ENCODE measurements at places on chromosomes 12 and 14. TPM values are rescaled to one million over a fixed set of nuclear protein-coding genes. Genes with fewer than 3 reads are reported as not detected.

Gene LHX5
- total RNA-seq: not detected

Gene VASH1
- total RNA-seq: 3.6 TPM

Gene ACVRL1
- total RNA-seq: not detected

Gene TESPA1
- 253 TPM for total RNA-seq

Gene PRKD1
- not detected for total RNA-seq

Gene CARMIL3
- 0.16 TPM for total RNA-seq

Gene ACOT6
- total RNA-seq: not detected

DNA sequence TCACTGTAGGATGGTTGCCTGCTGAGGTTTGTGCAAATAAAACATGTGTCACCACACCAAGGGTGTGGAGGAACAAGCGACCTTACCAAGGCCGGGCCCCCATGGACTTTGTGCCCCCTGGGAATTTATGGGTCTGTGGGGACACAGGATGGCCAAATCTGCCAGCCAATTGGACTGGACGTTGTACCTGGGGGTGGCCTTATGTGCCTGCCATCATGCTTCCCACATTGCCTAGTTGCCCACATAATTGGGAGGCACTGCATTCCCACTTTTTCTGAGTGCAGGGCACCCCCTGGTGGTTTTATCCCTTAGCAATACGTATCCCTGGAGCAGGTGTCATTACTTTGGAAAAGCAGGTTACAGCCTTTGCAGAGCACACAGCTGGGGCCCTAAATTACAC, 92.6 kb upstream of the TMPO start:
- H3K4me3 ChIP-seq: no peak overlapping the region
- no peaks in the 10 kb centered on the region for H3K36me3 ChIP-seq
- no peak for DNase-seq
- peaks cover 2% of the 10 kb centered on the region for H3K4me1 ChIP-seq

DNA sequence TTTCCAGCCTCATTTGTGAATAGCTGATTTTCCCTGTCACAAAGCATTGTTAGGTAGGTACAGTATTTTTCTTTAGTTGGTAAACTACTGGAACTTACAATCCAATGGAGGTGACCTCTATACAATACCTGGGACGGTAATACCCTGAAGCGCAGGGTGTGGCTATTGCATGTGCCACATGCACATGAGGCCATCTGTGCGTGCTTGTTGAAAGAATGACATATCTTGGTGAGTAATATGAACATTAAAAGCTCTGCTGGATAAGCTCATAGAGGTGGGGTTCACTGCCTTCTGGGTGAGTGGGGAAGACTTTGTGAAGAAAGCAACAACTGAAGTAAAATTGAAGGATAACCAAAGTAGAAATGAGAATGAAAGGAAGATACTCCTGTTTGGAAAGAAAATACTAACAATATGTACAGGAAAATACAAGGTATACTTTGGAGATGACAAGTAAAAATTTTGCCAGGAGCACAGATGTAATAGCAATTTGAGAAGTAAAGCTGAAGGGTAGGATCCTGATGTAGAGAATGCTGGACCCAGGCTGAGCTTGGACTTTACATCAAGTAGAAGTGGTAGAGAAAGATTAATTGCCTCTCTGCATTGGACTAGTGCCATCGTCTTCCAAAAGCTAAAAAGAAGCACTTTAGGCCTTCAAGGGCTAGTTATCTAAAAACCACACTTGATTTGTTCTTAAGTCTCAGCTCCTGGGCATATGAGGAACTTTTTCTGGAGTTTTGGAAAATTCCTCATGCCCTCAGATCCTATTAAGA, 97.1 kb downstream of the SLC38A6 start:
- H3K36me3 ChIP-seq: peaks cover 10% of the 10 kb centered on the region
- H3K27ac ChIP-seq: no peak overlapping the region
- H3K4me1 ChIP-seq: no peaks in the 10 kb centered on the region
- DNase-seq: no peak

DNA sequence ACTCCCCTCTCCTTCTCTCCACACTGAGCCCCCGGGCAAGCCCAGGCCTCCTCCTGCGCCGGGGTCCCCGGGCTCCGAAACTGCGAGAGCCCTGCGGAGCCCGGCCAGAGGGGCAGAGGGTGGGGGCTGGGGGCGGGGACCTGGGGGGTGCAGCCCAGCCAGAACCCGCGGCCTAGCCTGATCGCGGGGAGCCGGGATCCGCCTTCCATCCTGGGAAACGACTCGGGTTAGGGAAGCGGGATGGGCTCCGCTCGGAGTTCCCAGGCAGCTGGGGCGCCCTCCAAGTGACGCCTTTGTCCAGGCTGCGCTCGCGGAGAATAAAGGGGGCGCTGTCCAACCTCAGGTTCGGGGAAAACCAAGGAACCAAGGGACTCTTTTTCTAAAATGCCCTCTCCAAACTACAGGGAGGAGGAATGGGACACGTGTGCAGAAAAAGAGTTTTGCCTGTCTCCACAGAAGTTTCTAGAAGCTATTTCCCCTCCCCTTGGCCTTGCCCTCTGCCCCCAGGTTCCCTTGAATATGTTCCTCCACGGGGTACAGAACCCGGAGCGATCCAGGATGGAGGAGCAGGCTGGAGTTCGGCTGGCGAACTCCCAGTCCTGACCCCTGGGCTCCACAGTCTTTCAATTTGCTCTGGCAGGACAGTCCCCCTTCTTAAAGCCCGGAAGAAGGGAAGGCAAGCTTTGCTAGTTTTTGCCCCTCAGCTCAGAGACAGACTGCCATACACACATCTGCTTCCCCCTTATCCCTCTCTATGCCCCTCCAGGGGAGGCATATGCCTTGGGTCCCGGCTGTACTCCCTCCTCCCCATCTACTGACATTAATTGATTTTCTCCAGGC, 13.9 kb downstream of the NKX2-1 start:
- peaks cover 5% of the 10 kb centered on the region for H3K36me3 ChIP-seq
- no peak overlapping the region for H3K27ac ChIP-seq
- peaks cover 19% of the 10 kb centered on the region for H3K4me1 ChIP-seq
- no peak overlapping the region for H3K4me3 ChIP-seq
- DNase-seq: no peak

DNA sequence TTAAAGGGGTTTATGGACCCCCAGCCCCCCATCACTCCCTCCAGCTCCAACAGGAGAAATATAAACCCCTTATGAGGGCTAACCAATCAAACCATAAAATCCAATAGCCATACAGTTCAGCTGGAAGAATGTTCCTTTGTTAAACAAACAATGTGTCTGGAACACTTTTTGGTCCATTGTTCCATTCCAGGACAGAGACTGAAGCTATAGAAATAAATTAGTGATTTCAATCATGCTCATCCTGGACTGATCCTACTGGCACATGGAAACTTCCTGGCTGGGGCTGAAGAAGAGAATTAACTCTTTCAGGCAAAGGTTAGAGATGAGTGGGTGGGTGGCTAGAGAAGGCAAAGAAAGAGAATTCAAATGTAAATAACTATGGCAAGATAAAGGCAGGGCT, 63.4 kb downstream of the ANO2 start:
- H3K27ac ChIP-seq: no peak overlapping the region
- no peaks in the 10 kb centered on the region for H3K4me1 ChIP-seq
- peaks cover 15% of the 10 kb centered on the region for H3K27me3 ChIP-seq
- H3K36me3 ChIP-seq: no peaks in the 10 kb centered on the region
- DNase-seq: no peak
- H3K4me3 ChIP-seq: no peak overlapping the region

DNA sequence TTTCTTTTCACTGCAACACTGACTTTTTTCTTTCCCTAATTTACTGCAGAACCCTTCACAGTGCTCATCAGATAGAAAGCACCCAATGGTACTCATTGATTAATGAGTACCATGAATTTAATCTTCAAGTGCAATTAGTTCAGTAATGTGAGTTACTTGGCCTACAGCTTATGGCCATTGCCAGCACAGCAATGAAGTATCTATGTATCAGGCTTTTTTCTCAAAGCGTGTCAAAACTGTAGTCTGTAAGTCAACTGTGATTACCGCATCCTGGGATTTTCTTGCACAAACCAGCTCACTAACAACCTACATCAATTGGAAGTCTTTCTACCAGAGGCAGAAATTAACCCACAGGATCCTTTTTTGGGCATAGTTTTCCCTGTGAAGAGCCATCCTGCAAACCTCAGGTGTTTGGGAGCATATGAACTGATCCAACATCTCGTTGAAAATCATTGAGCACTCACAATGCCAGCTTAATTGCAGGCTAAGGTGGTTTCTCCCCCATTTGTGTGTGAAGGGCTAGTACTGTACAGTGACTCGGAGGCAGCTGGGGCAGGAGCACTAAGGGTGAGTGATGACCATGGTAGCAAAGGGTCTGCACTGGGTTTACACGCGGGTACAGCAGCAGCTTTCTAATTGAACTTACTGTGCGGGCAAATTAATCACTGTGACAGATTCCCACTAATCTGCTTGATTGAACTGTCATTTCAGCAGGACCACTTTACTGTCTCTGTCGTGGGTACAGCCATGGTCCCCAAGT, 619.3 kb downstream of the SNAPC1 start:
- H3K4me1 ChIP-seq: no peaks in the 10 kb centered on the region
- H3K36me3 ChIP-seq: no peaks in the 10 kb centered on the region
- no peak overlapping the region for H3K27ac ChIP-seq
- DNase-seq: no peak
- no peak overlapping the region for H3K4me3 ChIP-seq

DNA sequence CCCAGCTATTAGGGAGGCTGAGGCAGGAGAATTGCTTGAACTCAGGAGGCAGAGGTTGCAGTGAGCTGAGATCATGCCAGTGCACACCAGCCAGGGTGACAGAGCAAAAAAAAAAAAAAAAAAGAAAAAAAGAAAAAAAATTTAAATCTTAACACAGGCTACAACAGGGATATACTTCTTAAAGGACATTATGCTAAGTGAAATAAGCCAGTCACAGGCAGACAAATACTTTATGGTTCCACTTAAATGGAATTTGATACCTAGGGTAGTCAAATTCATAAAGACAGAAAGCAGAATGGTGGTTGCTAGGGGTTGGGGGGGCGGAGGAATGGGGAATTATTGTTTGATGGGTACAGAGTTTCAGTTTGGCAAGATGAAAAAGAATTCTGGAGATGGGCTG, 14.8 kb upstream of the PPTC7 start:
- H3K4me1 ChIP-seq: peaks cover 18% of the 10 kb centered on the region
- no peak for DNase-seq
- H3K36me3 ChIP-seq: no peaks in the 10 kb centered on the region
- no peak overlapping the region for H3K27ac ChIP-seq

DNA sequence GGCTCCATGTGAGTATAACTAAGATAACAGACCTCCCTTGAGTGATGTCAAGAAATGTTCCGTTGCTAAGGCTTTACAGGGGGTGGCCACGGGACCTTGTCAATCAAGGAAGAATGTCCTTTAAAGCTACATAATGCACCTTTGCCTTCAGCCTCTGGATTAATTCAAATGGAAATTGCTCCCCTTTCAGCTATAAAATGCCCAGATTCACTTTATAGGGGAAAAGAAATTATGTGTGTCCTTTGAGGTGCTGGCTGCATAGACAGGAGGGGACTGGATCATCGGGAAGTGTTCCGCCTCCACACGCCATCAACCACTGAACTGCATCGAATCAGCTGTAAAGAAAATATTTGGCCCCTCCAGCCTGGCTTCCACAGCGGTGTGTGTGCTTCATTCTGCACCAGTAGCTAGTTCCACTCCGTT, 415.4 kb downstream of the DPF3 start:
- DNase-seq: no peak
- peaks cover 45% of the 10 kb centered on the region for H3K4me1 ChIP-seq
- H3K36me3 ChIP-seq: no peaks in the 10 kb centered on the region
- no peak overlapping the region for H3K4me3 ChIP-seq

DNA sequence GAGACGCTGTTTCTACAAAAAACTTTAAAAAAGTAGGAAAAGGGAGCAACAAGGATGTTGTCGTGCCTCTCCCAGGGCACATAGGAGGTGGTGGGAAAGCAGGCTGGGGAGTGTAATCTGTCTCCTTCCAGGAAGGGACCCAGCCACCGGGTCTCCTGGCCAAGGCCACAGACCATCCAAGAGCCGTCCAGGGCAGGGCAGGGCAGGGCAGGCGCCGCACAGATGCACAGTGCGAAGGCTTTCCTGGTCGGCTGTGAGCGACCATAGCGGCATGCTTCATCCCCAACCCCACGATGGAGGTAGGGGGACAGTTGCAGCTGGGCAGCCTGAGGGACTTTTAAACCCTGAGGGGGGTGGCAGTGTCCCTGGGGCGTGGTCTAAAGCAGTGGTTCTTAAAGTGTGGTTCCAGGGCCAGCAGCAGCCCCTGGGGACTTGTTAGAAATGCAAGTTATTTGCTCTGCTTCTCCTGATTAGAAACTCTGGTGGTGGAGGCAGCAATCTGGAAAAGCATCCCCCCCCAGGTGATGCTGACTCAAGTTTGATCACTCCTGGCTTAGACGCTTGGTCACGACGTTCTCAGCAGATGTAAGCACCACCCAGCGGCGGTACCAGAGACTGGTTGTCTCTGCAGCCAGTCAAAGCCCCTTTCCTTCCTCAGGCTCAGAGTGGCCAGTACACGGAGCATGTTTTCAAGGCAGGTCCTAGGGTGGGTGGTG, 197.4 kb upstream of the PRMT8 start:
- H3K27me3 ChIP-seq: peaks cover 9% of the 10 kb centered on the region
- no peak overlapping the region for H3K27ac ChIP-seq
- no peak overlapping the region for H3K4me3 ChIP-seq
- no peaks in the 10 kb centered on the region for H3K4me1 ChIP-seq
- H3K36me3 ChIP-seq: no peaks in the 10 kb centered on the region

- H3K27ac ChIP-seq: no peak overlapping the region
- peaks cover 16% of the 10 kb centered on the region for H3K4me1 ChIP-seq
- no peaks in the 10 kb centered on the region for H3K27me3 ChIP-seq
Measured at GRCh38 chr12:68440068-68440581, 108.0 kb upstream of the MDM1 start.

DNA sequence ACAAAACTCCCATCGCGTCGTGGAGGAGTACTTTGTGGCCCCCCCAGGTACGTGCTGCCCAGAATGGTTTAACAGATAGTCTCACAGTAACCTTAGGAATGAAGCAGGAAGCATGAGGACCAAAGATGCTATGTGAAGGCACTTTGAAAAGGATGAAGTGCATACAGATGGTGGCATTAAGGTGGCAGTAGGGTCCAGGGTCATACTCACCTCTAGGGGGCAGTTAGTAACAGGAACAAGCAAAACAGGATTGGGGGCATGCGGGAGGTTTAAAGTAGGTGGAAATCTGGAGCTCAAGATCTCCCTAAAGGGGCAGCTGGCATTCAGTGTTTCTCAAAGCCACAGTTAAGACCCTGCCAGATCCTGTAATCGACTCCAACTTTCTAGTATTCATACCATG, 10.9 kb downstream of the GATC start:
- H3K27me3 ChIP-seq: no peaks in the 10 kb centered on the region
- peaks cover 7% of the 10 kb centered on the region for H3K36me3 ChIP-seq
- peak overlapping the region; percentile 27 for H3K27ac ChIP-seq
- peaks cover 7% of the 10 kb centered on the region for H3K4me1 ChIP-seq
- no peak overlapping the region for H3K4me3 ChIP-seq
- no peak for DNase-seq

DNA sequence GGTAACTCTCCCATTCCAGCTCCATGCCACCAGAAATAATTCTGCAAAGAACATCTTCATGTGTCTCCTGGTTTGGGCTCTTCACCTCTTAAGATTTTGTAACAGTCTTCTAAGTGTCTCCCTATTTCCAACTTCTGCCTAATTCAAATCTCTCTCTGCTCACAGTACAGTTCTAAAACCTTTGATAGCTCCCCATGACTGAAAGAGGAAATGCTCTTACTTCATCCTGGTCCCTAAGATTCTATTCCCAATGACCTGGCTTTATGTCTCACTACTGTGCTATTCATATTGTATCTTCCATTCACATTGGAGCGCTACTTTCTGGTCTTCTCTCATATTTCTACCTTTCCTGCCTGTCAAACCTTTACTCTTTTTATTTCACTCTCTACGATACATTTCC, 1.6 kb downstream of the AMN1 start:
- DNase-seq: no peak
- H3K27me3 ChIP-seq: no peaks in the 10 kb centered on the region
- peak overlapping the region; percentile 42 for H3K27ac ChIP-seq
- peaks cover 26% of the 10 kb centered on the region for H3K36me3 ChIP-seq

Data from naive thymus-derived CD8-positive, alpha-beta T cell (primary cell).